ENCODE measurements at places on chromosomes 2 and 18.
A peak's percentile ranks its signal among the peaks of the same experiment; 100 is the strongest.

GRCh38 chr2:40043641-40044040 lies 264.6 kb upstream of the THUMPD2 start:
- DNase-seq: no peak

GRCh38 chr2:52475590-52475989 lies 1292.0 kb upstream of the CHAC2 start:
- DNase-seq: no peak

DNA sequence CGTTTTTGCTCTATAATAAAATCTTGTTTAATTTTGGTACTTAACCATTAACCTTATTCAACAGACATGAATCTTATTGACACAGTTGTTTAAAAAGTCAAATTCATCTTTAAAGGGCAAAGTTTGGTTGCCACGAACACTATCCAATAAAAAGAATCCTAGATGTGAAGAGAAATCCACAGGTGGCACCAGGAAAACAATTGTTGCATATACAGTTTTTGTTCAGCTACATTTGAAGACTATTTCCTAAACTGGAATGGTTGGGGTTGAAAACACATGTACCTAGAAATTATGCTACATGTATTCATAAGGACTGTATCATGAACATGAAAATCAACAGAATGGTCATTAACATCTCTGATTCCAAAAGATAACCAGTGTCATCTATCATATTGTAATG lies 71.1 kb upstream of the GULP1 start:
- DNase-seq: no peak

GRCh38 chr2:32627441-32627813 lies 423 bp upstream of the TTC27 start:
- peak; percentile 7 for DNase-seq

DNA sequence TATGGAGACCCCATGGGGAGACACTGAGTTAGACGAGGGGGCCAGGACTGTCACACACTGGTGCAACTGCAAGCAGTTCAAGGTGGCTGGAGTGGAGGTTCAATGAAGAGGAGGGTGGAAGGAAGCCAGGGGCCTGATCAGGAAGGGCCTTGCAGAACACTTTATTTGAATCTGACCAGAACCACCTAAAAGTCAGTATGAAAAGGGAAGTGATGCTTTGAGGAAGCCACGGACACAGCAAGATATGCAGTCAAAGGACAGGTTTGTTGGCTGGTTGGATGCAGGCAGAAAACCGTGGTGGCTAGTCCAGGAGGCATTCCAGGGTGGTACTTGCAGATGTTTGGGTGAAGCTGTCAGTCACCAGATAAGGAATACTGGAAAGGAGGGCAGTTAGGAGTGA lies 3.5 kb upstream of the FAM124B start:
- DNase-seq: no peak

DNA sequence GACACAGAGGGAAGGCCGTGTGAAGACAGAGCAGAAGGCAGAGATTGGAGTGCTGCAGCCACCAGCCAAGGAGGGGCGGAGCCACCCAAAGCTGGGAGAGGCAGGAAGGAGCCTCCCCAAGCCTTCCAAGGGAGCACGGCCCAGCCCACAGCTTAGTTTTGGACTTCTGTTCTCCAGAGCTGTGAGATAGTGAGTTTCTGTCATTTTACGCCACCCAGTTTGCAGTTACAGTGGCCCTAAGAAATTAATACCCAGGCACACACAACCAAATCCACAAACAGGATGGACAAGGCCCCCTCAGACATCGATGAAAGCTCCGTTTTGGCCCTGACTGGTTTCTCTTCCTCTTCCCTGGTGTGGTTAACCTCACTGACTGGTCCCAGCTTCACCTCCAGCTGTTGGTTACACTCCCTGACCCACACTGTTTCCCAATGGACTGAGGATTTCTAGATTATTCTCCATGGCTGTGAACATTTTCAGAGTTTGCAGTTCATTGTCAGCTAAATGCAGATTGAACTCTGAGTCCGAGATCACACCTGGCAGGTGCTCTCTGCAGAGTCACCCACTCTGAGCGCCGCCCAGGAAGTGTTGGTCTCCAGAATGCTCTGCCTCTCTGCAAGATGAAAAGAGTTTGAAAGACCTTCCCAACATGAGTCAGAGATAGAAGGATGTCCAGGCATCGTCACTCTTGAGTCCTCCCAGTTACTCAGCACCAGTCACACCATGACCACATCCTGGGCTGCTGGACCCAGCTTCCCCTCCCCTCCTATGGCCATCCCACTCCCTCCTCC lies 100.2 kb downstream of the TWIST2 start:
- DNase-seq: no peak

DNA sequence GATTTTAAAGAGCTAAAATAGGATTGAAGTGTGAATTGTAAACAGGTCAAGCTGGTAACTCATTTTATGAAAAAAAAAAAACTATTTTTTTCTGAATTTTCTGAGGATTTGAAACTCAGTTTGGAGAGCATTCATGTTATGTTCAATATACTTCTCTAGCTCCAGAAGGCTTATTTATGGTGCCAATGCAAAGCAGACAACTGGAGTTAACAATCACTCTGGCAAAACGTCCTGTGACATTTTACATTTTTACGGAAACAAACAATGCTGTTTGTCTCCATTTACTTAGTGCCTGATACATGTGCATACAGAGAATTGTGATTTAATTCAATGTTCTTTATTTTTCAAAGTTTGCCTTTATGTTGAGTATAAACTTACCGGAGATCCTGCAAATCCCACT lies 96.0 kb downstream of the COL5A2 start:
- no peak for DNase-seq

DNA sequence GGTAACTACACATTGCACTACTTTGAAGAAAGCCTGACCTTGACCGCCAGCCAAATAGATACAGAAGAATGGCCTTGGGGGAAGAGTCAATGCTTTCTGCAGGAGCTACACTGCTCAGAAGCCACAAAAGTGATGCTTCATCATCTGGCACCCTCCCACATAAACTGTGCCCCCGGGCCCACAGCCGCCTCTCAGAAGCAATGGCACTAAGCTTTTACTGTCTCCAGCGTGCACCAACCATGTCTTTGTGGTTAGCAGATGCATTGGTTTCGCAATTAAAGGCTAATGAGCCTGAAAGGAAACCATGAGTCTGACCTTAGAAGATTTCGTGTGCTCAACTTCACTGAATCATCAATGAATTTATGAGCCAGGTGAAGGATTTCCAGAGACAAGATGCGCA lies 209.4 kb upstream of the TRIB2 start:
- DNase-seq: no peak

- no peak for DNase-seq
Measured at GRCh38 chr2:96205888-96206287, 2.7 kb downstream of the STARD7 start.

- no peak for DNase-seq
Measured at GRCh38 chr18:77876319-77876865, 626.7 kb downstream of the GALR1 start.

GRCh38 chr2:168988755-168989154 lies 42.4 kb downstream of the ABCB11 start:
- no peak for DNase-seq
